RCC 7860 (cell line): ENCODE measurements at places on chromosomes 13 and 19.

DNA sequence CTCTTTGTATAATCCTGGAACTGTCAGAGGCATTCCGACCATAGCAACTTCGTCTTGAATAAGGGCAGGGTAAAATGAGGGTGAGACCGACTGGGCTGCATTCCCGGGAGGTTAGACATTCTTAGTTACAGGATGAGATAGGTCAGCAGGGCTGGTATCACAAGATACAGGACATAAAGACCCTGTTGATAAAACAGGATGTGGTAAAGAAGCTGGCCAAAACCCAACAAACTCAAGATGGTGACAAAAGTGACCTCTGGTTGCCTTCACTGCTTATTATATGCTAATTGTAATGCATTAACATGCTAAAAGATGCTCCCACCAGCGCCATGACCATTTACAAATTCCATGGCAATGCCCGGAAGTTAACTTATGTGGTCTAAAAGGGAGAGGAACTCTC, 27.7 kb upstream of the MBNL2 start:
- DNase-seq: peak; percentile 90

- no peak for DNase-seq
Measured at GRCh38 chr13:89746554-89746953, 1600.9 kb upstream of the MIR17HG start.

GRCh38 chr19:21947775-21948174, 63.0 kb downstream of the ZNF208 start:
- no peak for DNase-seq

DNA sequence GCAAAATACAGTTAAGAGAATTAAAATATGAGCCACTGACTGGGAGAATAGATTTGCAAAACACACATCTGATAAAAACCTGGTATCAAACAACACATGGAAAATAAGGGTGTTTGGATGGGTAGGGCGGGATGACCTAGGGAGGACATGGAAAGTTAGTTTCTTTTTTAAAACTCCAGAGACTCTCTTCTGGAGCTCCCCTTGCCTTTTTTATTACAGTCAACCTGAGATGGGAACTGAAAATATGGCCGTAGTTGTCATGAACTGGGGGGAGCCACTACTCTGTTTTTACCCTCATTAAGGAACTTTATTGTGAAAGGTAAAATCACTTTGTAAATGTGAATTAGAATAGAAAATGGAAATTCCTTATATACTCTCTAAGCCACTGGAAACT, 113.0 kb downstream of the ATP11A start:
- no peak for DNase-seq

- DNase-seq: peak; percentile 91
Measured at GRCh38 chr19:13840305-13841085, 36.4 kb upstream of the NANOS3 start.

DNA sequence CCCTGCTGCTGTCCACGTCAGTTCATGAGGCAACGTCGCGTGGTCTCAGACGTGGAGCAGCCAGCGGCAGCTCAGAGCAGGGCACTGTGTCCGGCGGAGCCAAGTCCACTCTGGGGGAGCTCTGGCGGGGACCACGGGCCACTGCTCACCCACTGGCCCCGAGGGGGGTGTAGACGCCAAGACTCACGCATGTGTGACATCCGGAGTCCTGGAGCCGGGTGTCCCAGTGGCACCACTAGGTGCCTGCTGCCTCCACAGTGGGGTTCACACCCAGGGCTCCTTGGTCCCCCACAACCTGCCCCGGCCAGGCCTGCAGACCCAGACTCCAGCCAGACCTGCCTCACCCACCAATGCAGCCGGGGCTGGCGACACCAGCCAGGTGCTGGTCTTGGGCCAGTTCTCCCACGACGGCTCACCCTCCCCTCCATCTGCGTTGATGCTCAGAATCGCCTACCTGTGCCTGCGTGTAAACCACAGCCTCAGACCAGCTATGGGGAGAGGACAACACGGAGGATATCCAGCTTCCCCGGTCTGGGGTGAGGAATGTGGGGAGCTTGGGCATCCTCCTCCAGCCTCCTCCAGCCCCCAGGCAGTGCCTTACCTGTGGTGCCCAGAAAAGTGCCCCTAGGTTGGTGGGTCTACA, 6.6 kb downstream of the FSTL3 start:
- DNase-seq: no peak
